WTC11 (cell line): ENCODE measurements at places on chromosomes 6 and 20.
A peak's percentile ranks its signal among the peaks of the same experiment; 100 is the strongest.

DNA sequence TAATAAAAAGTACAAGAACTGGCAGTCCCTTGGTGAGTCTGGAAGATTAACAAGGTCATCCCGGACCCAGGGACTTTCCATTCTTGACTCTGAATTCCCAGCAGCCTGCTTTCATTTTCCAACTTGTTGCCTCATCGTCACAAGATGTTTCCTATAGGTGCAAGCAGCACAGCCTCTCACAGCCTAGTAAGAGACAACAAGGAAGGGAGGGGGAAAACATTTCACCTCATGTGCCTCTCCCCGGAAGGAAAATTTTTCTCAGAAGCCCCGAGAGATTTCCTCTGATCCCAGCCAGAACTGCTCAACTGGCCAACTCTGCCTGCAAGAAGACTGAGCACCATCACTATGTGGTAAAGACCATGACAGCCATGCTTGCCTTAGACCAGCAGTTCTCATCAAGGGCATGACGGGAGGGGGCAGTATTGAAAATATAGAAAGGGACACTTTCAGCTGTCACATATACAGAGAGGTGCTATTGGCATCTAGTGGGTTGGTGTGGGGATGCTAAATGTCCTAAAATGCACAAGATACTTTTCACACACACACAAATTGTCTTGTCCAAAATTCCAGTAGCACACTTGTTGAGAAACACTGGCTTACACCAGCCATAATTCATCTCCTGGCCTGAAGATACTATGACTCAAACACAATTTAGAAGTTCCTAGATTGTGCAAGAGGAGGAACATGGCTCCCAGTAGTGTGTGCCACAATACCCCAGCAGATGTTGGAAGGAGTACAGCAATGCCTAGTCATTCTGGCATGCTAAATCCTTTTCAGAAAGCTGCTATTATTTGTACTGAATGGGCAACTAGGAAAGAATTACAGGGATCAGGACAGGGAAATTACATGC, 10.8 kb upstream of the WTAP start:
- DNase-seq, result no peak

DNA sequence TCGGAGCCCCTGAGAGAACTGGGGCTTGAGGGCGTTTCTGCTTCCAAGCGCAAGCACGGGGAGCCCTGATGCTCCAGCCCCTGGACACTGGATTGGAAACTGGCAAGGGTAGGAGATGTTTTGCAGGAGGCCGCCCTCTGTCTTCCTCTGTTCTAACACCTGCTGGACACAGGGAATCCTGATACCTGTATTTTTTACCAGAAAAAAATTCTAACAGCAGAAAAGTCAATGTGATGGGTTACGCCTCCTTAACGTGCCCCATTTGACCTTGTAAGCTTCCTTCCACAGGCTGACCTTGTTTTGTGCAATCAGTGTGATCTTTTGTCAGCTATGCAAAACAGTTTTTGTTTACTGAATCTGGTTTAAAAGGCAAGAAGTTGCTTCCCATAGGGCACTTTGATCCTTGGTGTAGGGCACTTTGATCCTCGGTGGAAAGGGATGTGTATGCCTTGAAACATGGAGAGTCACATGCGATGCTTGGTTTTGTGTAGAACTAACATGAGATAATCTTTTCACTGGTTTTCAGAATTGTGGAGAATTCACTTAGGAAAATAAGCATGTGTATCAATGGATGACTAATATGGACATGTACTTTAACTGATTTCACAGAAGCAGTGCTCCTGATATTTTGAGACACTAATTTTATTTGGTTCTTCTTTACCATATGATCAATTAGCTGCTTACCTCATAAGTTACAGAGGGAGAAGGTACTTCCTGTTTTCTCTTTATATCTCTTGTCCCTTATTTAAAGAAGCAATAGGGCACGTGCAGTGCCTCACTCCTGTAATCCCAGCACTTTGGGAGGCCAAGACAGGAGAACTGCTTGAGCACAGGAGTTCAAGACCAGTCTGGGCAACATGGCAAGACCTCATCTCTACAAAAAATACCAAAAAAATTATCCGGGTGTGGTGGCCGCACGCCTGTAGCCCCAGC, 59.9 kb upstream of the MAP3K4 start:
- no peak for DNase-seq

DNA sequence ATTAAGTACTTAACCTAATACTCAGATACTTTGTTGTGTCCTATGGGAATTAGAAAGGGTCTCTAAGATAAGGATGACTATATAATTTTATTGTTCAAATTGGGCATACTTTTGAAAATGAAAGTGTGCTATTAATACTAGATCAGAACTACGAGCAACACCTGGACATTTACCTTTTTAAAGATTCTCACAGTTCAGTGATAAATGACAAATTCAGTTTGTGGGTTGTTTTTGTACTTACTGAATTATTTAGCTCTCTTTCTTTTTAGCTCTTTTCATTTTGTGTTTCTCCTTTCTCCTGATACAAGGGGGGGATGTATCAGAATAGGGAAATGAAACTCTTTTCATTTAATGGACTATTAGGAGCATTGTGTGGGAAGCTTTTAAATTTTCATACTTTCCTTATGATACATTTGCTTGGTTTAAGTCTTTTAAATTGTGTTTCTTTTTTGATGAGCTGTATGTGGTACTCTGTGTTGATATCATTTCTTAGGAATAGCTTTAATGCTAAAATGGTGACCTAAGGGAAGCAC, 47.5 kb downstream of the PHF3 start:
- DNase-seq, result no peak

GRCh38 chr20:57212534-57213276, 53.7 kb downstream of the BMP7 start:
- peak; percentile 62 for DNase-seq

DNA sequence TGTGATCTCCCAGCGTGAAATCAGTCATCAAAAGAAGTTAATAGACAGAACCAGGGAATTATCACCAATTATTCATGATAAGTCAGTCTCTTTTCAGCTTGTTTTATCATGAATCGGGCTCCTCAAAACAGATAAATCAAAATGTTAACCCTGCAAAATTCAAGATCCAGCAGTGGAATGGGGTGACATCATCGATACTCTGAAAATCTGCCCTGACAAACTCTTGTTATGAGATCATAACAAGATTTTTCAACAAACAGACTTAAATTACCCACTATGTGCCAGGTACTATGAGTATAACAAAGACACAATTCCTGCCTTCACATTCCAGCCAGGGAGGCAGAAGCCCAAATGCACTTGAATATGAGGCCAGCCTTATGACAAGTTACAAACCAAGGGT, 64.4 kb downstream of the PTPRK start:
- DNase-seq, result no peak

- no peak for DNase-seq
These were observed 106.1 kb upstream of the ASF1A start for GRCh38 chr6:118787724-118788423.

GRCh38 chr6:46815130-46815529, 21.9 kb downstream of the MEP1A start:
- DNase-seq, result no peak

DNA sequence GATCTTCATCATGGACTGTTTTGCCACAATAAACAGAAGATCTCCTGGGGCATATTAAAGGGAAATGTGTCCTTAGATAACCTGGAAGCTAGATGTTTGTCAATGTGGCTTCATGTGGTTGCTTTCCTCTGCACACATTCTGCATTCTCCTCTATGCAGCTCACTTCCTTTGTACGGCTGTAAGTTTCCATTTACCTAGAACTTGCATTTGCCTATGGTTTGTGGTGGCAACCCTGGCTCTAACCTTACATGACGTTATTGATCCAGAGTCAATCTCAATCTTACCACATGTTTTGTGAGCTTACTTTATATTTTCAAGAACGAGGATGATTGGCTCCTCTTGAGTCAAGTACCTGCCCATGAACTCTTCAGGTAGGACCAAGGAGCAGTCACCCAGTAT, 863.1 kb downstream of the MAFB start:
- no peak for DNase-seq

GRCh38 chr20:35665949-35666288, 1.2 kb upstream of the CPNE1 start:
- no peak for DNase-seq

- no peak for DNase-seq
These were observed 126.9 kb downstream of the KCNQ5 start for GRCh38 chr6:72748759-72749158.

DNA sequence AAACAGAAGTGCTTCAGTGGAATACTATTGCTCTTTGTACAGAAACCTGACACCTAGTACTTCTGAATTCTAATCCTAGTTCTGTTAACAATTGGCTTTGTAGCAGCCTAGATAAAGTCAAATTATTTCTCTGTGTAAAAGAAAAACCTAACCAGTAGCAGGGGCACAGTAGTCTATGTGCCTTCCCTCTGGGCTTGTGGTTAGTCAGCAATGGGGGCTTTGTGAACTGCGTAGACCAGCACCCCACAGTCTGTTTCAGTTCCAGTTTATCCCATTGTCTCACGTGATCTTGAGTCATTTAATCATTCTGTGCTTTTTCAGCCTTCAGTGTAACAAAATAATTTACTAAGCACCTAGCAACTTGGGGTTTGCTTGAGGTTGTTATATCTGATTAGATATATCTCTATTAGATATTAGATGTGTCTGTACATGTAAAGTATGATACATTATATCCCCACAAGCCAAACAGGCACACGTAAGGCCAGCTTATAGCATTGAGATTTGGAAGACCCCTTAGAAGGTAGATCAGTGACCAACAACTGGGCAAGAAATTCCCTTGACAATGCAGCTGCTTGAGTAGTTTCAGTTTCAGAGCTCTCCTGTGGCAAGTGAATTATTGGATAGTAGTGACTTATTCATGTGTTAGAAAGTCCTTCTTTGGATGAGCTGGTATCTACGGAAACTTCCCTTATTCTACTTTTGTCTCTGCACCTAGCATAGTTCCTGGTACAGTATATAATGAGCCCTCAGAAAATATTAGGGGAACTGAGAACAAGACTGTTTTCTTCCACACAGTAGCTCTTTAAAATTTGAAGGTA, 27.9 kb upstream of the CCR6 start:
- no peak for DNase-seq

DNA sequence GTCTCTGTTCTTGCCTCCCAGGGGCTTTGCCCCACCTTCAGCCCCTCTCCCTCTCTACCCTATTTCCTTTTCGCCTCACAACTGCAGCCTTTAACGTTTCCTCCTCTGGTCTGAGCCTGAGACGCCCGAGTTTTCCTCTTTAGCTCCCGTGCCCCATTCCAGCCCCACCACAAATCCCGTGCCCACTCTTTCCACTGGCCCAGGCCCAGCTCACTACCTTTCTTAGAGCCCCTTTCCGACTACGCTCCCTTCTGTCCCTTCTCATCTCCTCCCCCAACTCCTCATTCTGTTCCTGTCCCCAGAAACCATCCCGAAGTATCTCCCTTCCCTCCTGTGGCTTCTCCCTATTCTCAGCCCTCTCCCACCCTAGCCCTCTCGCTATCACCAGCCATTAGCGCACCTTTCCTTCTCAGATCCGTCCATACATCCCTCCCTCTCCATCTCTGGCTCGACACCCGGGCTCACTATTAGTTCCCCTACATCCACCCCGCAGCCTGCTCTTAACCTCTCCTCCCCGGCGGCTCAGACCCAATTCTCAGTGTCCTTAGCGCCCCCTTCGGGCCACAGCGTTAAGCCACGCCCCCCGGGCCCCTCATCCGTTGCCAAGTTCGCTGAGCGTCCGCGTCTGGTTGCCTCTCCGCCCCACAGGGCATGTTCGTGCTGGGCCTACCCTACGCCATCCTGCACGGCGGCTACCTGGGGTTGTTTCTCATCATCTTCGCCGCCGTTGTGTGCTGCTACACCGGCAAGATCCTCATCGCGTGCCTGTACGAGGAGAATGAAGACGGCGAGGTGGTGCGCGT, 2.7 kb downstream of the SLC32A1 start:
- peak; percentile 98 for DNase-seq

DNA sequence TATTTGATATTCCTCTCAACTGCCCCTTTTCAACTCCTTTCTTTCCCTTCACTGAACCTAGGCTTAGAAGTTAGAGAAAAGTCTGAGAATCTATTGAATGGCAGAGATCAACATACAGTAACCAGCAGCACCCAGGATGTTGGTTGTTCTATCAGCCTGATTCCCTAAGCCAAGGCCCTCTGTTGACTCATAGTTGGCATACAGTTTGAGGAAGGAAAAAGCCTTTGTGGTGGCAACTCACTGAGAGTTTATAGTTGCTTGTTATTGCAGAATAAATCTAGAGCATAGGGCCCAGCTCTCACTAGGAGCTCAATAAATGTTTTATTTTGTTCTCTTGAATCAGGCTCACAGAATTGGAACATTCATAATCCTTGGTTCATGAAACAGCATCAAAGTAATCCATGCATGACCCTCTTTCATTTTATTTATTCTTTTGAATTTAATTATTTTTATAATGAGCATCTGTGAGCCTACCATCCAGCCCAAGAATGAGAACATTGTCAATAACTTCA, 119.1 kb upstream of the ADGRF1 start:
- no peak for DNase-seq

DNA sequence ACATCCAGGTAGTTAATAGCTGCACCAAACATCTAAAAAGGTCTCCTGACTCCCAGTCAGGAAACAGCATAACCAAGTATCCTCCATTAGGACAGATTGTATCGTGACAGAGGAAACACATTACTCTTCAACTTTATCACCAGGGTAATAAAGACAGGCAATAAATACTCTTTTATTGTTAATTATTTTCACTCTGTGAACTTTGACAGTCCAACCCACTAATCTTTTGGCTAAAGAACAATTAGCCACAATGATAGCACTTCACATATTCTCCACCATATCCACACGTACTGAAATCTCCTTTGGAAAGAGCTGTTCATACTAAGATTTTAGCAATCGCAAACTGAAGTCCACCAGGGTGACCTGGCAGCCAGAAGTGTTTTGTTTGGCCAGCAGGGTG, 46.4 kb downstream of the ARHGAP18 start:
- no peak for DNase-seq

- no peak for DNase-seq
These were observed 194.1 kb downstream of the PREX1 start for GRCh38 chr20:48633620-48634257.

GRCh38 chr6:44667668-44668390, 280.3 kb downstream of the CDC5L start:
- peak; percentile 68 for DNase-seq

GRCh38 chr6:138719011-138719635, 54.4 kb upstream of the CCDC28A start:
- no peak for DNase-seq

DNA sequence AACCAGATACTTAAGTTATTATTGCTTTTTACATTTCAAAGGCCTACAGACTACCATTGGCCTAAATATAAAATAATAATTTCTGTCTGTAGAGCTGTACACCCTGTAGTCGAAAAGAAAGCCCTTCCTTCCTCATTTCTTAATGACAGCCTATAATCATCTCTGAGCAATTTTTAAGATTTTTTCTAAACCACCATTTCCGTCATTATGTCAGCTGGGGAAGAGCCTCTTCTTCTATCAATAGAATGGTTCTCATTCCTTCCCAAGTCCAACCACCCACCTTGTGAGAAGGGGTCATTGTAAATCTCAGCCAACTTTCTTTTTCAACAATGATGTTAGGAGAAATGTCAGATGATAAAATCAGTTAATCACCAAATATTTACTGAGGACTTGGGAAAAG, 91.8 kb downstream of the PLEKHG1 start:
- no peak for DNase-seq

- DNase-seq, result no peak
These were observed 304.2 kb upstream of the RNF217 start for GRCh38 chr6:124658053-124658452.

GRCh38 chr6:11770546-11771466, 7.8 kb downstream of the ADTRP start:
- peak; percentile 25 for DNase-seq
